ENCODE measurements at places on chromosomes 13 and 19.

DNA sequence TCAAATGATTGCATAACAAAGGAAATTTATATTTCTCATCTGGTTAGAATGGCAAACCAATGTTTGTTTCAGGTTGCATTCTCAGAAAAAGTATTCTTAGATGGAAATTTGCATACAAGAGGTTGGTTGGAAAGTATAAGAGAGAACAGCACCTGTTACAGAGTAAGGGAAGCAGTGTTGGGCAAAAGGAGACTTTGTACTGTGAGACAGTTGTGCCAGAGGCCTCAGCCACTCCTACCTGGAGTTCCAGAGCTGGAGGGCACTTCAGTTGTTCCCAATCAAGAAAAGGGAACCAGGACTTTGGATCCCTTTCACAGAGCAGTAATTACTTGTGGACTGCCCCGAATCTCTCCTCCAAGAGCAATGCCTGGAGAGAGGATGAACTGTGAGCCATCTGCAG, 81.8 kb downstream of the SPRY2 start:
- H3K27me3 ChIP-seq, result peaks cover 6% of the 10 kb centered on the region
- no peak overlapping the region for H3K27ac ChIP-seq
- no peaks in the 10 kb centered on the region for H3K36me3 ChIP-seq
- no peaks in the 10 kb centered on the region for H3K4me1 ChIP-seq

DNA sequence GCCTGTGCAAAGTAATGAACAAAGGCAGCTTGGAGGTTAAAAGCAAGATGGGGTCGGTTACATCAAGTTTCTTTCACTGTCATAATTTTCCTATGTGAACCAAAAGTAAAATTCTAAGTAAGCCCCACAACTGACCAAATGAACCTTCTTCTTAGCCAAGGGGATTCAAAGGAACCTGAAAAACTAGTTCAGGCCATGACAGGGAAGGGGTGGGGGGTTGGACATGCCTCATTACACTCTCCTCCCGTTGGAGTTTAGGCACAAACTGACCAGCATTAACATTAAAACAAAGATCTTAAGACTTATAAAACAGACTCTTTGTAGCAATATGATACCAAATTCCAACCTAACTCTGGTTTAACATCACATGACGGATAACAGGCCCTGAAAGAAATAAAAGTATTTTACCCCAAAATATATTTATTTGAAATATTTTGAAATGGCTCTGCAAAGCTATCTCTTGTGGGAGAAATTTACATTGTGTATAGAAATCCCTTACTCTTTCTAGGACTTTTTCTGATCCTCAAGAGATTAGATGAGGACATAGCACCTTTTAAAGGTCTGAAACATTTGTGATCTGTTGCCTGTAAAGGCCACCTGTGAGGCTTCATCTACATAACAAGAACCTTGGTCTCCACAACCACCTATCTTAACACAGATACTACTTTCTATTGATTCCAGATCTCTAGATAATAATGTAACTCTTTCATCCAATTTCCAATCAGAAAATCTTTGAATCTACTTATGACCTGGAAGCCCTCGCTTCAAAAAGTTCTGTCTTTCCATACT, 1829.0 kb upstream of the MIR17HG start:
- H3K36me3 ChIP-seq, result no peaks in the 10 kb centered on the region
- no peak overlapping the region for H3K4me3 ChIP-seq
- no peak for DNase-seq
- no peaks in the 10 kb centered on the region for H3K4me1 ChIP-seq

- H3K36me3 ChIP-seq, result peaks cover 91% of the 10 kb centered on the region
- no peak overlapping the region for H3K4me3 ChIP-seq
- no peak overlapping the region for H3K27ac ChIP-seq
- H3K4me1 ChIP-seq, result peaks cover 13% of the 10 kb centered on the region
- H3K27me3 ChIP-seq, result no peaks in the 10 kb centered on the region
These were observed 18.9 kb upstream of the OR7D2 start for GRCh38 chr19:9159891-9160290.

DNA sequence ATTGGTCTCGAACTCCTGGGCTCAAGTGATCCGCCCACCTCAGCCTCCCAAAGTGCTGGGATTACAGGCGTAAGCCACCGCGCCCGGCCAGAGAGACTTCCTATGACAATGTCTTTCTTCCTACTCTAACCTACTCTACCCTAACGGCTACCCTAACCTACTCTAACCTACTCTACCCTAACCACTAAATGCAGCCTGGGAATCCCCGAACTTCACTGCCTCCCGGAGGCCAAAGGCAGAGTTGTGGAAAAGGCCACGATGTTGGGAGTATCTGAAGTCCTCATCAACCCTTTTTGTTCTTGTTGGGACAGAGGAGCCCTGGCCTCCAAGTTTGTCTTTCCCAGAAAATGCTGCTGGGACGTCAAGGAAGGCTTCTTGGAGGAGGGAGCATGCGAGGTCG, 967 bp upstream of the NR2C2AP start:
- H3K27me3 ChIP-seq, result peaks cover 8% of the 10 kb centered on the region
- no peak for DNase-seq
- peaks cover 19% of the 10 kb centered on the region for H3K36me3 ChIP-seq
- no peak overlapping the region for H3K27ac ChIP-seq
- H3K4me3 ChIP-seq, result no peak overlapping the region
- peaks cover 19% of the 10 kb centered on the region for H3K4me1 ChIP-seq

DNA sequence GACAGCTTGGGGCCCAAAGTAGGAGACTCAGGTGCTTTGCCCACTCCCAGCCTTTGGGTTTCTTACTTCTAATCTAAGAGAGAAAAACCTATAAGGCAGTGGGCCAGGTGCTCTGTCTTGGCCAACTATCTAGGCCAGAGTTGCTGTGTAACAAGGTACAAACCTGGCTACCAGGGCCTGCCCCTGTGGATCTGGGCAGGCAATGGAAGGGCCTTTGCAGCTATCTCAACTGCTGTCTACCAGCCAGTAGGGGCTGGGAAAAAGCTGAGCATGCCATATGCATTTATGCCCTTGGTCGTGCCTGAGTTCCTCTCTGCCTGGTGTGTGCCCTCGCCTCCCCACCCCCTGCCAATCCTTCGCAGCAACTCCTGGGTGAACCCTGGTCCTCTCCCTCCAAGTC, 16.7 kb upstream of the SERPINE3 start:
- H3K36me3 ChIP-seq, result no peaks in the 10 kb centered on the region
- H3K4me3 ChIP-seq, result no peak overlapping the region
- H3K4me1 ChIP-seq, result no peaks in the 10 kb centered on the region
- no peak overlapping the region for H3K27ac ChIP-seq
- H3K27me3 ChIP-seq, result no peaks in the 10 kb centered on the region
- no peak for DNase-seq

- DNase-seq, result no peak
- no peaks in the 10 kb centered on the region for H3K36me3 ChIP-seq
- H3K4me1 ChIP-seq, result no peaks in the 10 kb centered on the region
- no peaks in the 10 kb centered on the region for H3K27me3 ChIP-seq
- no peak overlapping the region for H3K4me3 ChIP-seq
These were observed 1526.9 kb downstream of the EFNB2 start for GRCh38 chr13:105008604-105009003.

DNA sequence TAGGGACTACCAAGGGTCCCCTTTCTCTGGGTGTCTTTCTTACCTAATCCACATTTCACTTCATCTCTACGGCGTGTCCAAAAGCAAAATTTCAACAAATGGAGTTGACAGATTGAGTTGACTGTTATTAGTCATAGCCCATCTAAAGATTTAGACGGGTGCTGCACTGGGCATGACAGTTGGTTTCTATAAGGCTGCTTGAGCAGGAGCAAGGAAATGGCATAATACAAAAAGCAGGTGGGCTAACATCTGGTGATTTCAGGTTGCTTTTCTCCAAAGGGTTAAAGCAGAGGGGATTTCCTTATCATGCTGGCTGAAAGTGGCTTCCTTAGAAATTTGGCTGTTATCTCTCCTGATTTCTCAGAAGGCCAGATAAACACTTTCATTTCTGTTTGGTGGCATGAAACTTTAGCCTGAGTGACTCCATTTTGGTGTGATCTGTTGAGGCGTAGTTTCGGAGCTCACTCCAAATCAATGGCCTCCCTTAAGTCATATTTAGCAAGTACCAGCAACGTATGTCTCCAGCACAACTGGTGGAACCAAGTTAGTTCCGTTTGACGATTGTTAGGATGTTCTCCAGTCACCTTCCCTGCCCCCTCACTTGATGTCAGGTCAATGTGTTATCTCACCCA, 440.4 kb downstream of the FGF9 start:
- DNase-seq, result no peak
- peaks cover 60% of the 10 kb centered on the region for H3K36me3 ChIP-seq
- H3K27me3 ChIP-seq, result no peaks in the 10 kb centered on the region
- H3K4me3 ChIP-seq, result no peak overlapping the region

- no peaks in the 10 kb centered on the region for H3K36me3 ChIP-seq
- H3K27me3 ChIP-seq, result no peaks in the 10 kb centered on the region
- no peak overlapping the region for H3K27ac ChIP-seq
- H3K4me1 ChIP-seq, result peaks cover 8% of the 10 kb centered on the region
These were observed 106.8 kb upstream of the SPATA13 start for GRCh38 chr13:24053519-24054251.

GRCh38 chr13:44401577-44401976, 28.0 kb downstream of the SERP2 start:
- H3K4me3 ChIP-seq, result no peak overlapping the region
- no peak overlapping the region for H3K27ac ChIP-seq
- H3K27me3 ChIP-seq, result no peaks in the 10 kb centered on the region
- H3K36me3 ChIP-seq, result no peaks in the 10 kb centered on the region
- no peaks in the 10 kb centered on the region for H3K4me1 ChIP-seq
- no peak for DNase-seq

- no peak overlapping the region for H3K27ac ChIP-seq
- DNase-seq, result no peak
- peaks cover 3% of the 10 kb centered on the region for H3K27me3 ChIP-seq
- H3K4me1 ChIP-seq, result peaks cover 32% of the 10 kb centered on the region
- H3K4me3 ChIP-seq, result no peak overlapping the region
- H3K36me3 ChIP-seq, result peaks cover 12% of the 10 kb centered on the region
These were observed 5.5 kb downstream of the TPGS1 start for GRCh38 chr19:512547-513365.

DNA sequence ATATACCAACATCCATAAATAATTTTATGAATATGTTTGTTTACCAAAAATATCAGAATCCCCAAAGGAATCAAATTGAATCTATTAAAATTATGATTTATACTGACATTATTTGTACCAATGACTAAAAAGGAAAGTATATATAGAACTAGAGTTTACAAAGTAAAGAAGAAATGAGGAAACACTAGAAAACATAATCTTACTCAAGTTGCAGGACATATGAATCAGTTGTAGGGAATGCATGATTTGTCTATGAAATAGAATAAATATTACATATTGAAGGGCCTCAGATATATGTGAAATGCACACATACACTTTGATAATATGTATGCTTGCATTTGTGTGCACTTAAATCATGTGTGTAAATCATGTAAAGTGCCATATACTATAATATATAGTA, 1466.4 kb downstream of the EFNB2 start:
- no peaks in the 10 kb centered on the region for H3K27me3 ChIP-seq
- no peak for DNase-seq
- no peaks in the 10 kb centered on the region for H3K36me3 ChIP-seq
- H3K4me3 ChIP-seq, result no peak overlapping the region
- no peaks in the 10 kb centered on the region for H3K4me1 ChIP-seq
- H3K27ac ChIP-seq, result no peak overlapping the region

GRCh38 chr13:42981317-42981716, 10.7 kb downstream of the EPSTI1 start:
- H3K27ac ChIP-seq, result no peak overlapping the region
- H3K36me3 ChIP-seq, result peaks cover 21% of the 10 kb centered on the region
- H3K27me3 ChIP-seq, result no peaks in the 10 kb centered on the region
- no peak overlapping the region for H3K4me3 ChIP-seq
- peaks cover 10% of the 10 kb centered on the region for H3K4me1 ChIP-seq

GRCh38 chr13:114081761-114082681, 50.4 kb downstream of the RASA3 start:
- H3K4me3 ChIP-seq, result no peak overlapping the region
- H3K27ac ChIP-seq, result peak overlapping the region; percentile 42
- no peaks in the 10 kb centered on the region for H3K27me3 ChIP-seq
- peaks cover 32% of the 10 kb centered on the region for H3K4me1 ChIP-seq
- peaks cover 7% of the 10 kb centered on the region for H3K36me3 ChIP-seq

GRCh38 chr13:93364166-93364565, 137.6 kb downstream of the GPC6 start:
- H3K27ac ChIP-seq, result no peak overlapping the region
- no peak overlapping the region for H3K4me3 ChIP-seq
- peaks cover 3% of the 10 kb centered on the region for H3K27me3 ChIP-seq
- no peaks in the 10 kb centered on the region for H3K4me1 ChIP-seq
- H3K36me3 ChIP-seq, result no peaks in the 10 kb centered on the region
- no peak for DNase-seq
